ENCODE measurements at places on chromosomes 2 and 18. TPM values are rescaled to one million over a fixed set of nuclear protein-coding genes. Genes with fewer than 3 reads are reported as not detected.

Gene UPP2
- not detected for total RNA-seq

Gene PDE1A
- total RNA-seq, result 3.2 TPM

Gene MRO
- 0.73 TPM for total RNA-seq

Gene FAM98A
- 188 TPM for total RNA-seq

Gene ANKRD53
- 2.4 TPM for total RNA-seq

Gene REEP1
- not detected for total RNA-seq

Gene IL18R1
- 1.3 TPM for total RNA-seq

Gene ANKRD30B
- 0.24 TPM for total RNA-seq

Gene PAIP2B
- 0.81 TPM for total RNA-seq

Gene CYP27A1
- total RNA-seq, result 35.2 TPM

Gene CAB39
- total RNA-seq, result 55.0 TPM

Gene NEU2
- not detected for total RNA-seq

Gene PTPN2
- total RNA-seq, result 26.1 TPM

Gene CDH7
- total RNA-seq, result not detected

Gene ASB18
- total RNA-seq, result not detected

Gene RUFY4
- not detected for total RNA-seq

Gene BOLL
- not detected for total RNA-seq

Gene OTOS
- total RNA-seq, result not detected

Gene CIDEA
- total RNA-seq, result not detected

Gene CYB5A
- total RNA-seq, result 51.9 TPM

Gene ASNSD1
- total RNA-seq, result 62.2 TPM

Gene CYP27C1
- 2.9 TPM for total RNA-seq

Gene DYTN
- total RNA-seq, result not detected

Gene MYOM1
- total RNA-seq, result 0.36 TPM

Gene UGT1A4
- total RNA-seq, result not detected

Gene TMEM198
- total RNA-seq, result 2.1 TPM

Gene SEPTIN10
- 89.0 TPM for total RNA-seq

Gene CYP26B1
- 10.2 TPM for total RNA-seq

Gene ZNF638
- 125 TPM for total RNA-seq

Gene HOXD13
- not detected for total RNA-seq

Gene CXCR1
- total RNA-seq, result not detected

Gene PJVK
- total RNA-seq, result 1.7 TPM

Gene TNFRSF11A
- total RNA-seq, result 0.12 TPM

Gene DOCK10
- 82.3 TPM for total RNA-seq

Gene RSAD2
- 5.0 TPM for total RNA-seq

Gene ACMSD
- total RNA-seq, result not detected

Gene LYG2
- not detected for total RNA-seq

Gene C2orf42
- 28.9 TPM for total RNA-seq

Data from hair follicle dermal papilla cell (primary cell).